Transverse colon (tissue), 4 donors: ENCODE measurements at places on chromosomes 6 and 20.
A peak's percentile ranks its signal among the peaks of the same experiment; 100 is the strongest.

DNA sequence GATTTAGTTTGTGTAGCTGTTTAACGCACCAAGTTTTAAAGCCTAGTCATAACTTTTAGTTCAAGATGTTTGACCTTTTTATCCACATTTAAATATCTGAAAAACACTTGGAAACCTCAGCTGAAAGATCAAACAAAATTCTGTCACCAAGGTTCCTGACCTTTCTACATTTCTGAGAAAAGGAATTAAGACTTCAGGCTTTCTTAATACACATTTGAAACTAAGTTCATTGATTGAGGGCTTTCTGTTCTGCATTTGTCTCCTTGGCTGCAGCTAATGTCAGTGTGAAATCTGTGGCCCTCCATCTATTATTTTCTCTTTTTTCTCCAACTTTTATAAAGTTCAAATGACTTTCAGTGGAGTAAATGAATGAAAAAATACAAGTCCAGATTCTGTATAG, 22.7 kb upstream of the FBXL4 start:
- no peak for DNase-seq

DNA sequence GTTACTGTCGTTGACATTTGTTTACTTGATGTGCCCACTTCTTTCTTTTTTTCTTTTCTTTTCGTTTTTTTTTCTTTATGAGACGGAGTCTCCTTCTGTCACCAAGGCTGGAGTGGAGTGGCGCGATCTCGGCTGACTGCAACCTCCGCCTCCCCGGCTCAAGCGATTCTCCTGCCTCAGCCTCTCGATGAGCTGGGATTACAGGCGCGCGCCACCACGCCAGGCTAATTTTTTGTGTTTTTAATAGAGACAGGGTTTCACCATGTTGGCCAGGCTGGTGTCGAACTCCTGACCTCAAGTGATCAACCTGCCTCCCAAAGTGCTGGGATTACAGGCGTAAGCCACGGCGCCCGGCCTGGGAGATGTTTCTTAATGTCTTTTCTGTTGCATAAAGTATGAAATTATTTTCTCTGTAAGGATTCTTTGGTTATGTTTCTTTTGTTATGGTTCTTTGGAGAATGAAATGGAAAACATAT, 33.3 kb upstream of the PRSS16 start:
- no peak for DNase-seq

- DNase-seq = no peak
Observed at GRCh38 chr20:34016736-34017135, 23.0 kb downstream of the RALY start.

- peak; percentile 23 for DNase-seq
Observed at GRCh38 chr20:59598625-59599310, 5.6 kb upstream of the PHACTR3 start.

DNA sequence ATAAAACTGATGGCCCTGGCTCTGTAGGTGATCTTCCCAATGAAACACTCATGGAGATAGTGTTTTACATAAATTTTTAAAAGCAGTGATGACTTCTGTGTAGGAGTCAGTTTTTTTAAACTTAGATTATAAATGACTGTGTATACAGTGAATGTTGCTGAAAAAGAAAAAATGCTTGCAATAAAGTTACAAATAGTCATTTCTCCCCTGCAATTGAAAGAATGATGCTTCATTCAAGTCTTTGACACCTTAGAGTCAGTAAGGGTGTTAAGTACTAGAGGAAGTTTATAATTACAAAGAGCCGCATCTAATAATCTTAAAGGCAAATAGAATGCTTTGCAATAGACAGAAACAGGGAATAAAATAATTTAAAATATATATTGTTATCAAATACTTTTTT, 27.6 kb downstream of the ZNF292 start:
- DNase-seq = no peak

DNA sequence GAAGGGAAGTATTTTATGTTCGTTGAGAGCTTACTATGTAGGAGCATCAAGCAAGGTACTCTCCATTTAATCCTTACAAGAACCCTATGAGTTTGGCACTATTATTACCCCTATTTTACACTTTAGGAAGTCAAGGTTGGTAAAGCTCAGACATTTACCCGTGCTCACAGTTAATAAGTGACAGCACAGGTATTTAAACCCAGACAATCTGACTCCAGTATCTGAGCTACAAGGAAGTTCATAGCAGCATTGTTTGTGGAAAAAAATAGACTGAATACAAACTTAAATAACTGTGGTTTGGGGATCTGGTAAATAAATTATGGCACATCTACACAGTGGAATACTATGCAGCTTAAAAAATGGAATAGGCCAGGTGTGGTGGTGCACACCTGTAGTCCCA, 21.2 kb upstream of the GMNN start:
- no peak for DNase-seq

GRCh38 chr6:7431313-7431673, 41.7 kb downstream of the RIOK1 start:
- no peak for DNase-seq

- no peak for DNase-seq
Observed at GRCh38 chr6:14259594-14260152, 142.1 kb downstream of the CD83 start.

- DNase-seq = no peak
Observed at GRCh38 chr6:170093658-170094596, 197.0 kb downstream of the DLL1 start.

- peak; percentile 32 for DNase-seq
Observed at GRCh38 chr6:16420715-16421461, 182.5 kb downstream of the GMPR start.

- DNase-seq = no peak
Observed at GRCh38 chr6:100435299-100435698, 29.4 kb downstream of the SIM1 start.

DNA sequence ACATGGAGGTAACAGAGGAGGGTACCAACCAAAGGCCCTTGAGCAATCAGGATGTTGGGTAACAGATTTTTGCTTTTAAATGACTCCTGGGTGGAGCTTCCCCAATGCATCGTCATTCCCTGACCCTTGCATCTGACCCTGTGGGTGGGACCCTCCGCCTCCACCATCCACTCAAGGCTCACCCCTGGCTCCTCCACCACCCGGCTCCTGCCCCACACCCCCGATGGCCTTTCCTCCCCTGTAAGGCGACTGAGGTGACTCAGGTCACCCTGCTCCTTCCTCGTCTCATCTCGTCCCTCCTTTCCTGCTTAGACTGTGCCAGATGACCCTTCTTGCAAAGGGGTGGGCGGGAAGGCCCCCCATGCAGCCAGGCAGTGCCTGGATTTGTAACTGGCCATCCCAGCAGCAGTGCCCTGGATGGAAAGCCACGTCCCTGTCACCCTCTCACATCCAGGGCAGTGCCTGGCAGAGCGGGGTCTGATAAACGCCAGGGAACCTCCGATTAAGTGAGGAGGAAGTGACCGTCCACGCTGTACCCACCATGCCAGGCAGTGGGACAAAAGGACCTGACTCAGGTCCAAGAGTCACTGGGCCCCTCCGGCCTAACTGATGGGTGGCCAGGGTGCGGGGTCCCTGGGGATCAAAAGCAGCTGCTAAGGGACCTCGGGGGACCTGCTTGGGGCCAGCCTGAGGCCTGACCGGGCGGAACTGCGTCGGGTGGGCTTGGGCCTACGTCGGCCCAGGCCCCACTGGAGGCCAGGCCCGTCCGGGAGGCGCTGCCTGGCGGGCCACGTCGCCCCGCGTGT, 624 bp upstream of the NPEPL1 start:
- DNase-seq = peak; percentile 39

- DNase-seq = peak; percentile 8
Observed at GRCh38 chr6:111871725-111872400, 1.4 kb downstream of the FYN start.

- DNase-seq = peak; percentile 36
Observed at GRCh38 chr20:38806855-38807655, 1.6 kb downstream of the PPP1R16B start.

DNA sequence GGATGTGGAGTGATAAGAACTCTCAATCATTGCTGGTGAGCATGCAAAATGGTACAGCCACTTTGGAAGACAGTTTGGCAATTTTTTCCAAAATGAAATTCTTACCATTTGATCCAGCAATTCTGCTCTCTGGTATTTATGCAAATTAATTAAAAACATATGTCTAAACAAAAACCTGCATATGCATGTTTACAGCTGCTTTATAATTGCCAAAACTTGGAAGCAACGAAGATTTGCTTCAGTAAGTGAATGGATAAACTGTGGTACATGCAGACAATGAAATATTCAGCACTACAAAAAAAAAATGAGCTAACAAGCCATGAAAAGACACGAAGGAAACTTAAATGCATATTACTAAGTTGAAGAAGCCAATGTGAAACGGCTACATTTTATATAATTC, 55.5 kb upstream of the SMLR1 start:
- DNase-seq = no peak

DNA sequence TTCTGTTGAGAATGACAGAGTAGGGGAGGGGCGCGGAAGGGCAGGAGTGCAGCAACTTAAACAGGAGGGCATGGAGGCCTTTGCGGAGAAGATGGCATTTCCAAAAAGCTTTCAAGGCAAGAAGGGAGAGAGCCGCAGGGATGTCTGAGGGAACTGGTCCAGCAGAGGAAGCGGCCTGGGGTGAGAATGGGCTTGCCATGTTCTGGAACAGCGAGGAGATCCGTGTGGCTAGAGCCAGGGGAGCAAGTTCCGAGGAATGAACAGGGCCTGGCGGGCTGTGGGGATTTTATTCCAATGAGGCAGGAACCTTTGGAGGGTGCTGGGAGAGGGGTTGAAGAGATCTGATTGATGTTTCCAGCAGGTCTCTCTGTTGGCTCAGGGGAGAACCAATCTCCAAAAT, 86.1 kb downstream of the PREX1 start:
- DNase-seq = no peak

- no peak for DNase-seq
Observed at GRCh38 chr20:40304119-40304613, 384.9 kb downstream of the MAFB start.

GRCh38 chr20:17747431-17747846, 47.7 kb downstream of the BANF2 start:
- no peak for DNase-seq

DNA sequence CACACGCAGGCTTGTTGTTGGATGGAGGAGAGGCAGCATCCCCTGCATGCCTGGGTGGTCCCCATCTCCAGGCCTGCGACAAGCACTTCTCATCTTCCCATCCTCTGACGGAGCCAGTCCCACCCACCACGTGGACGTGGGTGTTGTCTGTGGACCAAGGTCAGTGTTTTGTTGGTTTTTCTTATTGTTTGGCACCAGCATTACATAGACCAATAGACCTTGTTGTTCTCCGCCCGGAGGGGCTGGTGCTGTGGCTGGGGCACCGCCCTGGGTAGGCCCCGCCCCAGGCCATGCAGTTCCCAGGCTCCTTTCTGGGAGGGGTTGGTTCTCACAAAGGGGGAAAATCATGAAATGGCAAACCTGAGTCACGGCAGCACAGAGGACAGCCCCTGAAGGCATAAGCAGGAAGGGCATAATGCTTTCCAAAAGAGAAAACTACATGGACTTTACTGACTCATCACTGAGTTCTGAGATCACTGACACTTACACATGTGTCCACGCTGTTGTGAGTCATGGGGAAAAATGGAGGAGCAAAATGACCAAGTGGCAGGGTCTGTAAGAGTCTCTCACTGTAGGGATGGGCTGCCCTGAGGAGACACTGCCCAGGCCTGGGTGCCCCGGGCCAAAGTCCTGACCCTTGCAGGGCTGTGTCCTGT, 90.8 kb downstream of the THBS2 start:
- DNase-seq = no peak

GRCh38 chr20:34829191-34829590, 3.7 kb upstream of the NCOA6 start:
- DNase-seq = no peak

GRCh38 chr20:17712708-17713107, 12.9 kb downstream of the BANF2 start:
- no peak for DNase-seq

GRCh38 chr6:7974565-7974937, 64.0 kb upstream of the TXNDC5 start:
- no peak for DNase-seq

GRCh38 chr20:11753155-11753554, 164.5 kb upstream of the BTBD3 start:
- DNase-seq = no peak

- no peak for DNase-seq
Observed at GRCh38 chr6:32214126-32214525, 9.7 kb downstream of the NOTCH4 start.

GRCh38 chr6:122996794-122997505, 915 bp downstream of the CLVS2 start:
- no peak for DNase-seq
